ENCODE measurements at places on chromosomes 16 and 17.

DNA sequence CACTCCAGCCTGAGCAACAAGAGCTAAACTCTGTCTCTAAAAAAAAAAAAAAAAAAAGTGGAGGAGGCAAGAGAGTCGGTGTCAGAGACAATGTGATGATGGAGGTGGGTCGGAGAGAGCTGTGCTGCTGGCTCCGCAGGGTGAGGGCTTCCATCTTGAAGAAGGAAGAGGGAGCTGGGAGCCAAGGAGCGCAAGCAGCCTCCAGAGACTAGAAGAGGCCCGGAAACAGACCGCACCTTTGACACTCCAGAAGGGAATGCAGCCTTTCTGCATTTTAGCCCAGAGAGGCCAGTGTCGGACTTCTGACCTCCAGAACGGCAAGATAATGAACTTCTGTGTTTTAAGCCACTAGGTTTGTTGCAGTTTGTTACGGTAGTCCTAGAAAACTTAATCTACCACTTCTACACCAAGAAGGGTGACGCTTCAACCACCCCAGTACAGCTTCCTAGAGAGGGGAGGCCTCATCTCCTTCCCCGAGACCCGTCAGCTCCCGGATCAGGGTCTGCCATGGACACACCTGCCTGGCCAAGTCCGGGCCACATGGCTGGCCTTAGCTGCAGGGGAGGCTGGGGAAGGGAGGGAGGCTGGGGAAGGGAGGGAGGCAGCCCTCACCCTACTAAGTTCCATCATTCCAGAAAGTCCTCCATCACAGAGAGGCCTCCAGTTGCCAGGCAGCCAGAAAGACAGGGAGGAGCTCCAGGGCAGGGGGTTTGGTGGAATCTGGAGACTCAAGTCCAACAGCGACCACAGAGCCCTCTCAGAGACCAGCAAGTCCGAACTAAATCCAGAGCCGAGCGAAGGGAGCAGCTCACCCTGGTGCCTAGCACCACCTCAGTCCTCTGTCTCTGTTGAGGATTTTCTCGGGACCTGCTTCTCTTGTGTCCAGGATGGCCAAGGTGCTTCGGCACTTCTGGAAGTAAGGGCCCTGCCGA lies 13.2 kb upstream of the RBFOX3 start:
- no peaks in the 10 kb centered on the region for H3K4me1 ChIP-seq
- DNase-seq: no peak
- no peak overlapping the region for H3K4me3 ChIP-seq
- no peaks in the 10 kb centered on the region for H3K36me3 ChIP-seq
- no peaks in the 10 kb centered on the region for H3K27me3 ChIP-seq

DNA sequence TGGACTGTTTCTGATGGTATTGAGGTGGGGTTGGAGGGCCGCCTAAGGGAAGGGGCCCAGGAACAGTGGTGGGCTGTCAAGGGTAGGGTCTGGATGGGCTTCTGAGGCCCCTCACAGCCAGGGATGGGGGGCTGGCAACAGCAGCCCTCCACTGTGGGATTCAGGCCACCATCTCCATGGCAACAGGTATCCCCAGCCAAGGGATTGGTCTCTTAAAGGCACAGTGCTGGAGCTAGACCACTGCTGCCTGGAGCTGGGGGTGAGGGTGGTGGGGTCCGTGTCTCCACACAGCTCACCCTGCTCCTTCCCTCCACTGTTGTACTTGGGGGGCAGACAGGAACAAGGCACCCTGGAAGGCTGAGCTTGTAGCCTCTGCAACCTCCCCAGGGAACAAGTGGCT lies 41.8 kb downstream of the PSME3IP1 start:
- H3K27ac ChIP-seq: no peak overlapping the region
- H3K27me3 ChIP-seq: no peaks in the 10 kb centered on the region
- DNase-seq: no peak
- H3K4me1 ChIP-seq: peaks cover 50% of the 10 kb centered on the region
- no peaks in the 10 kb centered on the region for H3K36me3 ChIP-seq
- H3K4me3 ChIP-seq: no peak overlapping the region

DNA sequence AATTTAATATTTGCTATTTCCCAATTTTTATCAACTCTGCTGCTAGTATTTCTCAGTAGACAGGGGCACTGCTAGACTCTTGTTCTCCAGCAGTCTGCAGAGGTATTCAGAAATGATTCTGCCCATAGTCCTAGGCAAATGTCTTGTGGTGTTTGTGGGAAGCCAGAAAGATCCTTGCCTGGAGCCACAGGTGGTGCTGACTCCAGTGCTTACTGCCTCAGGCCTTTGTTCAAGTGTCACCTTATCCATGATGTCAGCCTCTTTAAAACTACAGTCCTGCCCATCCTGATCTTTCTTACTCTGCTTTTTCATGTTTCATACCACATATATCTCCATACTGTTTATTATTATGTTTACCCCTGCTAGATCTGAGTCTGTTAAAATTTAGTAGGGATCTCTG lies 26.5 kb downstream of the ZSWIM7 start:
- no peaks in the 10 kb centered on the region for H3K27me3 ChIP-seq
- no peak overlapping the region for H3K4me3 ChIP-seq
- H3K36me3 ChIP-seq: peaks cover 17% of the 10 kb centered on the region
- DNase-seq: no peak
- no peak overlapping the region for H3K27ac ChIP-seq

DNA sequence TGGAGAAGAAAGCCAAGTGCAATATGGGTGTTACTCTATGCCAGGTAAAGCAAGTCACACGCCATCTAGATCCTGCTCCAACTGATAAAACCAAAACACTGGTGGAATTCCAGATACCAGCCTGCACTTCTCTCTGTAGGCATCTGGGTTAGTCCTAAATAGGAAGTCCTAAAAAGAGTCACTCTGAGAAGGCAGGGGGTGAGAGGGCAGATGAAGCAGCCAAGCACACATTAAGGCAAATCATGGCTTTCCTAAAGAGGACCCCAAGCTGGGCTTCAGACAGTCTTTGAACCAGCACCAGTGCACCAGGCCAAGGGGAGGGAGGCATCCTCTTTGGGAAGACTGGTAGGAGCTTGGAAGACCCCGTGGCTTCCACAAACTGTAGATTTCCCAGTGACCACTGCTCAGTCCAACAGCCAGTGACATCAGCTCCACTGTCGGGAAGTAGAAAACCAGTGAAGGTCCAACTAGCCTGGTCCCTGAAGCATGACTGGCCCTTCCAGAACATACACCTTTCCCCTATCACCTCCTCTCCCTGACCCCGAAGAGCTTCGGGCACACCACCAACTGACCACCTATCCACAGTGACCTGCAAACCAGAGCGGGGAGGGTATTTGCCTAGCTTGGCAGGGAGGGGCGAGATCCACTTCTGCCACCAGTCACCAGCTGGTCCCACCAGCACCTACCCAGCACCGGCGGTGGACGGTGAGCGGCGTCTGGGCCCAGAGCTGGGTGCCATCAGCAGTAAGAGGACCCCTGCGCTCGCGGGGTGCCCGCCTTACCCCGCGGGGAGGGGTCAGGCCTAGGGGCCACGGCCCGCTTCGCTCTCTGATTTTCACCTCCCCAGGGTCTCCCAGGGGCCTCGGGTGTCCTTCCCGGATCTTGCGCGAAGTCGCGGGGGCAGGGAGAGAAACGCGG lies 1.0 kb downstream of the LITAF start:
- no peaks in the 10 kb centered on the region for H3K27me3 ChIP-seq
- H3K27ac ChIP-seq: peak overlapping the region; percentile 94
- no peak for DNase-seq
- peaks cover 50% of the 10 kb centered on the region for H3K4me1 ChIP-seq
- H3K36me3 ChIP-seq: no peaks in the 10 kb centered on the region

GRCh38 chr17:39484178-39484577 lies 22.9 kb downstream of the CDK12 start:
- DNase-seq: no peak
- H3K27ac ChIP-seq: no peak overlapping the region
- no peak overlapping the region for H3K4me3 ChIP-seq
- H3K36me3 ChIP-seq: no peaks in the 10 kb centered on the region
- no peaks in the 10 kb centered on the region for H3K27me3 ChIP-seq
- H3K4me1 ChIP-seq: no peaks in the 10 kb centered on the region

DNA sequence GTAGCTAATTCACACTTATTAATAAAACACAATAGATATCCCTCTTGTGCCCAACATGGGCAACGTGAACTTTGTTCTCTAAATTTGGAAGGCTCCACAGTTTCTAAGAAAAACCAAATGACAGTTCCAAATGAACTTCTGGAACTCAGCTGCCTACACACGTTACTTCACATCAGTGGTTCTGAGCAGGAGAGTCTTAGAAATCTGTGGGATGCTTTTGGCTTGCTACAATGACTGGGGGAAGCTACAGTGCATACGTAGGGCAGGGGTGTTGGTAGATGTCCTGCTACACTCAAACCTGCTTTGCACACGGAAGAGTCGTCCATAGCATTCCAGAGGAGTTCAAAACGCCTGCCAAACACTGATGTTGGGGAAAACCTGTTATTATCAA lies 8.0 kb downstream of the TXNDC11 start:
- no peak for DNase-seq
- peaks cover 21% of the 10 kb centered on the region for H3K36me3 ChIP-seq
- no peaks in the 10 kb centered on the region for H3K27me3 ChIP-seq
- H3K4me1 ChIP-seq: peaks cover 8% of the 10 kb centered on the region

GRCh38 chr16:21568502-21569189 lies 30.7 kb upstream of the METTL9 start:
- no peaks in the 10 kb centered on the region for H3K4me1 ChIP-seq
- H3K27ac ChIP-seq: no peak overlapping the region
- no peak for DNase-seq
- no peaks in the 10 kb centered on the region for H3K36me3 ChIP-seq
- no peaks in the 10 kb centered on the region for H3K27me3 ChIP-seq
- H3K4me3 ChIP-seq: no peak overlapping the region

DNA sequence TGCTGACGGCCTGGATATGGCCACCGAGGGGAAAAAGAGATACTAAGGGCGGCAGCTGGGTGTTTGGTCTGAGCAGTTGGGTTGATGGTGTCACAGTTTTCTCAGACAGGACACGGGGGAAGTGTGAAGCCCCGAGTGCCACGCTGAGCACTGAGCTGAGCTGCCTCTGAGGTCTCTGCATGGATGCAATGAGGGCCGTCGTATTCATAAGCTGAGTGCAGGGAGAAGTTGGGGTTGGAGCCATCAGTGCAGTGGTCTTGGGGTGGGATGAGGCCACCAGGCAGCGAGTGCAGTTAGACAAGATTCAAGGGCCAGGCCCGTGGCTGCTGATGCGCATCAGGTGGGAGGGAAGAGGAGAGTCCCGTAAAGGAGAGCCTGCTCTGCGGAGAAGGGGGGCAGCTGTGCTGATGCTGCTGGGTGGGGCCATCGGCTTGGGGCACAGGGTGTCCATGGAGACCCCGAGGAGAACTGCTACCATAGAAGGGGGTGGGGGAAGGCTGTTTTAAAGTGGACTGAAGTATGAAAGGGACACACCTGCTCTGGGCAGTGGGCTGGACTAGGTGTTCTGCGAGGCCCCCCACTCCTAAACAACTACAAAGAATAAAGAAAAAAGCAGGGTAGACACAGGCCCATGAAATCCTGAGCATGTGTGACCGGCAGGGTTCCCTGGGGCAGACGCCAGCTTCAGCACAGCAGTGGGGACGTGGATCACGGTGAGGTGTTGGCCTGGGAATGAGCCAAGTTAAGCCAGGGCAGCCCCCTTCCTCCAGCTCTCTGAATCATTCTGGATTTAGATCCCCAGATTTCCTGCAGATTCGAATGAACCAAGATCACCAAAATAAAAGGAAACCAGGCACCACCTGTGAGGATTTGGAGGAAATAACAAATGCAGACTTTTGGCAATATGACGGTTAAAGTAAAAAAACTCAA lies 19.7 kb downstream of the IL34 start:
- no peak for DNase-seq
- no peaks in the 10 kb centered on the region for H3K36me3 ChIP-seq
- no peak overlapping the region for H3K27ac ChIP-seq
- H3K27me3 ChIP-seq: no peaks in the 10 kb centered on the region

DNA sequence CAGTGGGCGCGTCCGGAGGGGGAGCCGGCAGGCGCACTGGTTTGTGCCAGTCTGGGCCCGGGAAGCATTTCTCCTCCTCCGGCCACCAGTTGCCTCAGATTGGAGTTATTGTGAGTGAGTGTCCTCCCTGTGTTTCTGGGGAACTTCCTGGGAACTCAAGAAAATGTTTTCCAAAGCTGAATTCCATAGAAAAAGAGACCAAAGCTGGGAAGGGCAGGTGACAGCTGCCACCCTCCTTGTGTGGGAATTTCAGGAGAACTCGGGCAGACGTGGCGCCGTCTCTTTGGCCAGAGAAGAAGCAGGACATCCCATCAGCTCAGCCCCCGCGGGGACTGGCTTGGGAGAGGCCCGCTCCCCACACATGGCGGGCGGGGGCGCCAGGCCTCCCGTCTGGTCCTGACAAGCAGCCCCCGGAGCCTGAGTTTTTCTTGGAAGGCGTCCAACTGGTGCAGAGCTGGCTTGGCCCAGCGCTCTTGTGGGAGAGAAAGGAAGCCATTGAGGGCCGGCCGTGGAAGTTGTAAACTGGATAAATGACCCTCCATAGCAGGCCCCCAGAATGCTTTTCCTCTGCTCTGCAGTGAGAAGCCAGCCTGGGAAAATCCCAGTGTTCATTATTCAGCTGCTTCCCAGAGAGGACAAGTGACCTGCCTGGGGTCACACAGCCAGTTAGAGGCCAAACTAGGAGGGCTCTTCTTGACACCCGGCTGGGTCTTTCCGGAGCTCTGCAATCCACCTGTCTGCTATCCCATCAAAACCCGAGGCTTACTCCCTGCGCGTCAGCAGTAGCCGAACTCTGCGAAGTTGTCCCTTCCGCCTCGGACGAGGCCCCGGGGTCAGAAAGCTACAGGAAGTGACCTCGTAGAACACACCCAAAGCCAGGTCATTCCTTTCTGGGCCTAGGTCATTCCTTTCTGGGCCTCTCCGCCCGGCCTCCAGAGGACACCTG lies 39.2 kb upstream of the GSE1 start:
- H3K27me3 ChIP-seq: no peaks in the 10 kb centered on the region
- H3K27ac ChIP-seq: no peak overlapping the region
- H3K4me3 ChIP-seq: no peak overlapping the region
- H3K36me3 ChIP-seq: peaks cover 3% of the 10 kb centered on the region

DNA sequence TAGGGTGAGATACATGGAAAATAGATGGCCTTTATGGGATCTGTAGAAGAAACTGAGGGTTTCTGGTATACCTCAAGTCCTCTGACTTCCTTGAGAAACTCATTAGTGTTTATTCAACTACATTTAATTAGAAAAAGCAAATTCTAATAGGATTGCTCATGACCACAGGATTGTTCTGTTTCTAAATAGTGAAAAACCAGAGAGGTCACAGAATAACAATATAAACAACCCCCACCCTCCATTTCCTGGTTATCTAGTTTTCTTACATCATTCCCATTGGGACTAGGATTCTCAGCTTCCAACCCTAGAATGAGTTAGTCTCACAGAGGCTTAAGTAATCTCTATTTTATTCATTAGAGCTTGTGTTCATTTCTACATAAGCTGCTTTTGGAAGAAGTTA lies 30.0 kb downstream of the SF3B3 start:
- no peak overlapping the region for H3K4me3 ChIP-seq
- H3K27ac ChIP-seq: no peak overlapping the region
- no peaks in the 10 kb centered on the region for H3K27me3 ChIP-seq
- no peaks in the 10 kb centered on the region for H3K4me1 ChIP-seq
- peaks cover 99% of the 10 kb centered on the region for H3K36me3 ChIP-seq

DNA sequence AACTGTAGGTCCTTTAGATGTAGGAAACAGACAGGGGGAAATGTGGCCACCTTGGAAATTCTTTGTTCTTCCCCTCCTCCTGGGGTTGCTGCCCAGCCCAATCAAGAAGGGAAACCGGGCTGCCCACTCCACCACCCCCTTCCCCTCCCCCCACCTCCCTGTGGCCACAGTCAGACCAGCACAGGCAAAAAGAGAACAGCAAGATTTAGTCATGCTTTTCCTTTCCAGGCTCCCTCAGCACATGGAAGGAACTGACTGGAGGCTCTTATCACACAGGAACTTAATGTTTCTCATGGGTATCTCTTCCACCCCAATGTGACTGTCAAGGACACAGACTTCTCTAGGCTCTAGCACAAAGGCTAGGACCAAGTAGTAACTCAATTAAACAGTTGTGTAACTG lies 3.0 kb upstream of the CCL1 start:
- H3K27me3 ChIP-seq: no peaks in the 10 kb centered on the region
- no peaks in the 10 kb centered on the region for H3K4me1 ChIP-seq
- no peak for DNase-seq
- no peak overlapping the region for H3K27ac ChIP-seq

Measured in naive thymus-derived CD4-positive, alpha-beta T cell (primary cell).